ENCODE measurements at places on chromosomes 4 and X. TPM values are rescaled to one million over a fixed set of nuclear protein-coding genes. Genes with fewer than 3 reads are reported as not detected.

ZFYVE28 gene
- total RNA-seq: 5.3 TPM

MAGIX gene
- total RNA-seq: 1.9 TPM

DUX4 gene
- not detected for total RNA-seq

LRP2BP gene
- 0.15 TPM for total RNA-seq

OCIAD1 gene
- total RNA-seq: 95.0 TPM

ATP6AP1 gene
- total RNA-seq: 69.8 TPM

GAB3 gene
- 3.5 TPM for total RNA-seq

SPIN2A gene
- not detected for total RNA-seq

GUCY1B1 gene
- 0.39 TPM for total RNA-seq

ADRA2C gene
- not detected for total RNA-seq

HNRNPDL gene
- 143 TPM for total RNA-seq
